Activated CD4-positive, CD25-positive, alpha-beta regulatory T cell (primary cell): ENCODE measurements at places on chromosomes 4 and X.

GRCh38 chr4:56118055-56118454, 169.3 kb downstream of the CEP135 start:
- no peak for DNase-seq

- no peak for DNase-seq
Measured at GRCh38 chr4:94897023-94897422, 139.3 kb downstream of the BMPR1B start.

- DNase-seq, result no peak
Measured at GRCh38 chrX:33339219-33339618, 127.9 kb upstream of the DMD start.

DNA sequence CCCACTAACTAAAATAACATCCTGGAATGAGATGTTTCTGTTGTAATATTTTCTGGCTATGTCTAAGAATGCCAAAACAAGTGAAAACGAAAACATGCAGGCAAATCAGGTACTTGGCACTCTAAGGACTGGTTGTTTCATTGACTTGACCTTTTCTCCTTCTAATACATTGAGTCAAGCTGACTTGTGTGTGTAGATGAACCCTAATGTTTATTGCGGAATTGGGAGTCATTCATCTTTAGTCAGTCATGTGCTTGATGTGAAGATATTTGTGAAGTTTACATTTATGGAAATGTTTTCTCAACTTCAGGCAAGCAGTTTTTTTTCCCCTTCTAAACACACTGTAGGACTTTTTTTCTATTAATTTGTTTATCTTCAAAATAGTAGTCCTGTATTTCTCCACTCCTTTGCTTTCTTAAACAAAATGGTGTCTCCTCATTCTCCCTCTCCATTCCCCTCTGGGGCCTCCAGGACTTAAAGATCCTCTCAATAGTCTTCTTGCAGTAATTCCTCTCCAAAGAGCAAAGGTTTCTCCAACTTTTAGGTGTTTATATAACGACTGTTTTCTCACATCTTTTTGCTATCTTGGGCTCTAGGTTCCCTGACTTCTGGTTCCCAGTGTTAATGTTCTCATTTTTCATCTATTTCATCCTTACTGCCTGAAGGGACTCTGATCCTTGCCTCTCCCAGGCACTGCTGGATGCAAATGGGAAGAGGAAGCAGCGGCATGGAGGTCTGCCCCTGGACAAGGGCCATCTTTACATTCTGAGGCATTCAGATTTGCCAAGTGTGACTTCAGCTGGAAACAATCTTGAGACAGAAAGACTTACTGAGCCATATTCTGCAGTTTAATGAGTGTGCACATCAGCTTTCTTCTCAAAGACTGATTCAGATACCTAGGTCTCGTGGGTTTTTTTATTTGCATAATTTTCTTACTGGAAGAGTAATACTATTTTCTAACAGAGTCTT, 166.4 kb downstream of the ARHGAP6 start:
- DNase-seq, result no peak

GRCh38 chrX:12758291-12758690, 32.9 kb upstream of the PRPS2 start:
- no peak for DNase-seq

- no peak for DNase-seq
Measured at GRCh38 chr4:119858176-119858575, 208.5 kb downstream of the MAD2L1 start.

DNA sequence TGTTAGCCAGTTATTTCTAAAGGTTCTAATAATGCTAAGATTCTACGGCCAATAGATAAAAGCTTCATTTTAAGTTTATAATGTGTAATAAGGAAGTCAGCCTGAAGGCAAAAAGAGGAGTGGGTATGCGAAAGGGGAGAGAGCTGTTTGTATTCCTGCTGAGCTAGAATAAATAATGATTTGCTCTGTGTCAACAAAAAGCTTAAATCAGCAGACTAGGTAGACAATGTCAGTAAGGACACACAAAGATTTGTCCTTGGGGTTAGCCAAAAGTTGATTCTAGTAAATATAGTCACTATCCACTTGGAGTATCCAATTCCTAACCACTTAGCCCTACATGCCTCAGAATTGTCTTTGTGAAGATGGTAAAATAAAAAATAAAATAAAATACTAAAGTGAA, 90.3 kb upstream of the GRIA3 start:
- DNase-seq, result no peak

GRCh38 chr4:56129431-56129861, 180.7 kb downstream of the CEP135 start:
- DNase-seq, result no peak

- no peak for DNase-seq
Measured at GRCh38 chrX:16999275-16999674, 52.8 kb downstream of the REPS2 start.

DNA sequence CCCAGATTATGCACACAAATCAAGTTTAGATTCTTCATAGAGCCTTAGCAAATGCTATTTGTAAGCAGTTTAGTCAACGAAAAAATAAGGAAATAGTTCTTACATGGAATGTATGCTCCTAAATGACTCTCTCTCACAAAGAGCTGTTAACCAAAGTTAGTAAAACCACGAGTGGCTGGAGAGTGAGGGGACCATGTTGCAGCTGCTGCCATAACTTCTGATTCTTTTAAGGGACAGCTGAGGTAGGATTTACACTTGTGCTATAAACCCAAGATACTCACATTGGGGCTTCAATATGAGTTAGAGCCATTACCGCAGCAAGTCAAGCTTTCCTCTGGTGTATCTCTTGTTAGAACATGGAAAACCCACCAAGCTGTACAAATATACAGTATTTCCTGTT, 2.7 kb downstream of the DOCK11 start:
- no peak for DNase-seq

- DNase-seq, result no peak
Measured at GRCh38 chrX:47278691-47279090, 45.9 kb downstream of the USP11 start.

DNA sequence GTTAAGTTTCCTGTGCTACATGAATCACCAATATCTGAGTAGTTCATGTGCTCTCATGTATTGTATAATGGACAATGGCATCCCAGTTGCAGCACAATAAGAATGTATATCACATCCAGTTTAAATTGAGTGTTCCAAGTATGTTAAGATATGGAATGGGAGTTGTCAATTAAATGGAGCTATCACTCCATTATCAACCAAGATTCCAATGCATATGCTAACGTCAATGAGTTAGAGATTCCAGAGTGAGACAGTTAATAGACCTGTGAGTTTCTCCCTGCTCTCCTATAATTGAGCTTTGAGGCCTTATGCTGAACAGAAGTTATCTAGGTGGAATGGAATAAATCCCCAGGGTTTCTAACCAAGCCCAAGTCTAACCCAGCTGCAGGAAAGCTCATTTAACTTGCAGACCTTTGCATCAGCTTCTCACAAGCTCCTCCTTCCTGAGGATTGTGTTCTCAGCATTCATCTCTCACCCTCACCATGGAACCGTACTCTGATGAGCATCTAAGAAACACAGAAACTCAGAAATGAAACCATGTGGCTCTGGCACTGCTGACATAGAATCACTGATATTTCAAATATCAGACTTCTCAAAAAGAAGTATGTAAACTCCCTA, 84.8 kb downstream of the TIGD2 start:
- no peak for DNase-seq

DNA sequence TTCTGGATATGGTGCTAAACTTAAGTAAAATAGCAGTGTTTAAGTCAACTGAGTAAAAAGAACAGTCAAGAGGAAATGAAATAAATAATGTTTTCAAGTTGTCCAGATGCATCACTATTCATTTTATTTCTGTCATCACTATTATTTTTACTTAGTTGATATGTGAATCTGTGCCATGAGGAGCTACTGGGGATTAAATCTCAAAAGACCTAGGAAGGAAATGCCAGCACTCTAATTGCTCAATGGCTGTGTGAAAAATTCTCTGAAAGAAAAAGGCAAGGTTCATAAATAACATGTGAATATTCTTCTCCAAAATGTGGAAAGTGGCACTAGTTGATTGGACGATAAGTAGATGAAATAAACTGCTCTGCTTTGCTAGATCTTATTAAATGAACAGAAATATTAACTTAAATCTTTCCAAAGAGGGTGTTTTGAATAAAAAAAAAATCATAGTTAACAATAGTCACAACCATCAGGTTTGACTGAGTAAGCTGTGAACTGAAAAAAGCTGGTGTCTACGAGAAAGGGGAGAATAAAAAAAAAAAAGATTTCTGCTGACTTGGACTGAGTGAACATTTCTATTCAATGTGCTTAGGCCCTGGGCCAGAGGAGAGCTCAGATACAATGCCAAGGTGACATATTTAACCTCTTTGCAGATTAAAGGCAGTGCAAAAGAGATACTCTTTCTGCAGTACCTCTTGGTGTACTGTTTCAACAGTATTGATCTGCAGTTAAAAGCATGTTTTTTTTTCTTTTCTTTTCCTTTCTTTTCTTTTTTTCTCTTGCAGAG, 1.6 kb downstream of the SPARCL1 start:
- DNase-seq, result no peak

DNA sequence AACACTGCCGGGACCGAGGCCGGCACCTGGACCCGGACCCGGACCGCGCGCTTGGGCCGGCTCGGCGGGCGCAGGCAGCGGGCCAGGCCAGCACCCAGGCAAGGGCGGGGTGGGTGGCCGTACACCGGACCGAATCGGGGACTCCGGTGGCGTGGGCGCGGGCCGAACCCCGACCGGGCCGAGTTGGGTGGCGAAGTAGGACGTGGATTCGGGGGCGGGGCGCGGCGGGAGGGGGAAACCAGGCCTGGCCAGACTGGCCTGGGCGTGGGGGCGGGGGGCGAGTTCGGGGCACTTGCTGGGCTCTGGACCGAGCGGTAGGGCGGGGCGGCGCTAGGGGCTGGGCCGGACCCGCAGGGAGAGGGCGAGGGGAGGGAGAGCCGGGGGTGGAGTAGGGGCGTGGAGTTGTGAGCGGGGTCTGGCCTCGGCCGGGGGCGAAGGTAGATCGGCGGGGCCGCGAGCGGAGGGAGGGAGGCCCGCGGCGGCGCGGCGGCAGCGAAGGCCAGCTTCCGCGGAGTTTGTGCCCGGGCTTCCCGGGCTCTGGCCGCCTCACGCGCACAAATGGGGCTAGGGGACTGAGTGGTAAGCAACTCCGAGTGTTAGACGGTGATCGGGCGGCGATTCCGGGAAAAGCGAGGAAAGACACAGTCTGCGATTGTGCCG, 1.8 kb upstream of the BCORL1 start:
- no peak for DNase-seq

GRCh38 chrX:87874043-87874442, 356.4 kb downstream of the KLHL4 start:
- no peak for DNase-seq

DNA sequence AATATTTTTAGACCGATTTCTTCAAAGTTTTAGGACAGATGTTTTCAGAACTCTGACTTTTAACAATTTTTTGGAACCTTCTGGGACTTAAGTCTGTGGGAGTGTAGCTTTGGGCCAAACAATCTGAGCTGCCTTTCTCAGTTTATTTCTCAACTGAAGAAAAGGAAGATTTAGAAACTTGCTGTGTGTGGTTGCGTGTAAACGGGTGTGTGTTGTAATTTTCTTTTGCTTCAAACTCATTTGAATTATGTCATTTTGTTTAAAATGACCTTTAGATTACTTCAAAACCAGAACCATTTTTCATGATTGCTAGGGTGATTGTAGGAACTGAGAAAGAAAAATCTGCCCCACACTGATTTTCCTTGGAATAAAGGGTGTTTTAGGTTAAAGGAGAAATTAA, 577.7 kb upstream of the GALNTL6 start:
- no peak for DNase-seq

GRCh38 chrX:46039526-46039925, 505.7 kb downstream of the ZNF674 start:
- DNase-seq, result no peak

- DNase-seq, result no peak
Measured at GRCh38 chrX:57353472-57354132, 67.1 kb downstream of the FAAH2 start.

DNA sequence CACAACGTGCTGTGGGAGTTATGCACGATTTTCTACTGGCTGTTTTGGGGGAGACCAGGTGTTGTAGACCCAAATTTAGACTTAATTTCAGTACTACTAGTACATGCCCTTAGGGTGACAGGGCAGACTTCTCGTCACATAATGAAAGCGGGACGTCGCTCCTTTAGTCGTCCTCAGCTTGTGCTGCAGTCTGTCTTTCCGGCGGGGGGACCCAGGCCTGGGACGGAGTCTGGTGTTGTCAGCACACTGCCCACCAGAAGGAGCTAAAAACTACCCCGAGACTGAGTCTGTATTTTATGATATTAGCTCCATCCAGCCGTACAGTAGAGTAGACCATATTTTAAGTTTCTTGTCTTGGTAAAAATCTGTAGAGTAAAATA, 35.5 kb downstream of the NOP14 start:
- no peak for DNase-seq

GRCh38 chr4:102564399-102565059, 63.4 kb downstream of the NFKB1 start:
- DNase-seq, result no peak

GRCh38 chrX:103823591-103823990, 8.5 kb downstream of the RAB9B start:
- DNase-seq, result no peak

- no peak for DNase-seq
Measured at GRCh38 chrX:140504371-140505324, at the start of gene SOX3. Gene SOX3 (minus strand): TSS chrX:140505069. CDS start chrX:140505060, 9 bp downstream.

- DNase-seq, result no peak
Measured at GRCh38 chr4:97370568-97370967, 772.7 kb downstream of the STPG2 start.

- no peak for DNase-seq
Measured at GRCh38 chrX:38225093-38225492, 4.4 kb upstream of the SRPX start.

- no peak for DNase-seq
Measured at GRCh38 chr4:83905952-83906351, 370.0 kb downstream of the GPAT3 start.

- no peak for DNase-seq
Measured at GRCh38 chr4:177717407-177717806, 275.2 kb upstream of the AGA start.

GRCh38 chr4:176726803-176727202, 65.9 kb downstream of the VEGFC start:
- no peak for DNase-seq

DNA sequence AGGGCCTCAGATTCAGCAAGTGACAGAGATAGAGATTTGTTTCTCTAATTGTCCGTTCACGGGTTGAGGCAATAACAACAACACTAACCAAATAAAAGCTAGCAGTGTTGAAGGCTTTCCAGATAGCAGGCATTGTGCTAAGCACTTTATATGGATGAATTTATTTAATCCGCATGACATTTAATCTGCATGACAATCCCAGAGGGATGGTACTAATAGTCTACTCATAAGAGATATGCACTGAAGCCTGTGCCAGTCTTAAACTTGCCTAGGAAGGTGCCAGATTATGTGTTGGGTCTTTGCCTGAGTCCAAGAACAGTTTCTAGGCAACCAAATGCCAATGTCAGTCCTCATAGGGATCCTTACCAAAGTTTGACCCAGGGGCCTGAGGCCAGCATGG, 37.7 kb upstream of the FAT1 start:
- DNase-seq, result no peak

GRCh38 chr4:152516156-152516555, 19.7 kb downstream of the FBXW7 start:
- no peak for DNase-seq
